ENCODE measurements at places on chromosomes 4 and X.

DNA sequence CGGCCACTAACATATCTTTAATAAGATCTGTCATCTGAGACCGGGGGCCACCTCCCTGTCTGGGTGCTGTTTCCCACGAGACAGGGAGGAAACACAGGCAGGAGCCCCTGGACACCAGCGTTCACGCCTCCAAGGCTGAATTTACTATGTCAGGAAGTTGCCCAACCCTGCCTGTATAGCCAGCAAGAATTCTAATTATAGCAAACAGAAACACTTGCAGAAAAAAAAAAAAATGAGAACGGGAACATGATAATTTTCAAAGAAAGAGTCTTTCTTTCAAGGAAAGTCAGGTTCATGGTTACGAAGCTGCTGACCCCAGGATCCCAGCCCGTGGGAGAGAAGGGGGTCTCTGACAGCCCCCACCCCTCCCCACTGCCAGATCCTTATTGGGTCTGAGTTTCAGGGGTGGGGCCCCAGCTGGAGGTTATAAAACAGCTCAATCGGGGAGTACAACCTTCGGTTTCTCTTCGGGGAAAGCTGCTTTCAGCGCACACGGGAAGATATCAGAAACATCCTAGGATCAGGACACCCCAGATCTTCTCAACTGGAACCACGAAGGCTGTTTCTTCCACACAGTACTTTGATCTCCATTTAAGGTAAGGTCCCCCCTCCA lies at the start of gene IL3RA:
TSS of gene IL3RA (plus strand) at position 455 of the 613 bp plus-strand sequence. CDS start 4,981 bp downstream, outside the sequence.
- no peak for DNase-seq

DNA sequence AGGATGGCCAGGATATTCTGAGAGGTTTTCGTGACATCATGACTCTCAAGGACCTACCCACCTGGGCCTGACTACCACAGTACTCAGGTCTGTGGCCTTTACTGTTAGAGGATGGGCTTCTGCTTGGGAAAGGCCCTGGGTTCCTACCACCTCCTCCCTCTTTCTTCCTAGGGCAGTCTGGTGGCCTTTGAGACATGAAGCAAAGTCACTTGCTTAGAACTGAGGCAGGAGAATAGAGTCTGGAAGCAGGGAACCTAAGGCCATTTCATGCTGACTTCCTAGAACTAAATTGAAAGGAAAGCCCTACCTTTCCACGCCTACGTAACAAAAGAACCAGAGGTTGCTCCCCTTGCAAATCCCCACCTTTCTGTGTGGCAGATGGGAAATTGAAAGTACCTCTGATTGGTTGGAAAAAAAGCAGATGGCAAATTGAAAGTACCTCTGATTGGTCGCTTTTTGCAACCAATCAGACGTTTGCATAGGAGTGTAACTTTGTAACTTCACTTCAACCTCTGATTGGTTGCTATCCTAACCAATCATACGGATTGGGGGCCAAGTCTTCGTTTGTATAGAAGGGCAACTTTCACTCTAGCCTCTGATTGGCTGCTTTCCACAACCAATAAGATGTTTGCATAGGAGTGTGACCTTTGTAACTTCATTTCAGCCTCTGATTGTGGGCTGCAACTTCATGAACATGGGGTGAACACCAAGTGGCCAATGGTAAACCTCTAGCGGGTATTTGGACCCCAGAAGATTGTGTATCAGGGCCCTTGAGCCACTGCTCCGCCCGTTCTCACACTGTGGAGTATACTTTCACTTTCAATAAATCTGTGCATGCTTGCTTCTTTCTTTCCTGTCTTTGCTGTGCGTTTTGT lies 9.9 kb upstream of the AKAP14 start:
- no peak for DNase-seq

DNA sequence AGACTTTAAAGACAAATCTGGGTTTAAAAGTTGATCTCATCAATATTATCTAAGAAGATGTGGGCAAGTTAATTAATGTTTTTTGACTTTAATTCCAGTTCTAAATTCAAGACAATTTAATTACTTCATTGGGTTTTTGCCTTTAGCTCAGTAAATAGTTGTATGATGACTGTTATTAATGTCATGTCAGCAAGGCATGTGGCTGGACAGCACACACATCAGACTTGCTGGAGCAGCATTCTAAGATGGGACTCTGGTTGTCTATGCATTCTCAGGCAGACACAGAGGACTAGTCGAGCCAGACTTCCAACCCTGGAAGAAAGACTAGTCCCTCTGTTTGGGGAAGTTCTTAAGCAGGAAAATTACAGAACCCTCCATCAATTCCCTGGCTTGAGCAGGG lies 180.7 kb upstream of the GK2 start:
- no peak for DNase-seq

- no peak for DNase-seq
These were observed 11.5 kb upstream of the RASSF6 start for GRCh38 chr4:73631565-73632226.

DNA sequence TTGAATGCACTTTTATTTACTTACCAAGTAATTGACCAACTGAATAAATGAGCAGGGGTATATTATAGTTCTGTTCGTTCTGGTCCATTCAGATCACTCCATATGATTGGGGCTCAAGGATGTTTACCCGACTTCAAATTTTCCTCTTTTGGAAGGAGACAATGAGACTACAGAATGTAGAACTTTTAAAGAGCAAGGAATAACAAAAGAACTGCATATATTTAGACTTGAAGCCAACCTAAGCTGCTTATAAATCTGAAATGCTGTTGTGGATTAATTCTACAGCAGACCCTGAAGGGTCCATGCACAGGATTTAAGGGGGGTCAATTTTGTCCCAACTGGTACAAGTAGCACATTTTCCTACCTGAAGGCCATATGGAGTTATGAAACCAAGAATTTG lies 610.8 kb downstream of the RAB28 start:
- DNase-seq, result no peak

DNA sequence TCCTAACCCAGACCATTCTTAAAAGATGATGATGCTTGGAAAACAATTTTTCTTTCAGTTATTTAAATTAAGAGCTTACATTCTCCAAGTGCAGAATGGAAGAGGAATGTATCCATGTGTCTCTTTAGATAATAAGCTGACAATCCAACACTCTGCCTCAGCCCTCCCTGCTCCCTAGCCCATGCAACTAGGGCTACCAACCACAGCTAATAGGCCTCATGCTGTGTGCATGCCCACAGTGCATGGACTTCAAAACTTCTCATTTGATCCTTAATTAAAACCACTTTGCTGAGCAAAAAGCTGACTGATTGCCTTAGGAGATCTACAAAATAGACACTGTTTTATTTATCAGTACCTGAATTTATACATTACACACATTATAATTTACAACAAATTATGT lies 473.9 kb downstream of the GALNTL6 start:
- no peak for DNase-seq

GRCh38 chr4:45939056-45939455 lies 184.8 kb downstream of the GABRG1 start:
- no peak for DNase-seq

GRCh38 chrX:105653891-105654290 lies 168.4 kb upstream of the NRK start:
- no peak for DNase-seq

- DNase-seq, result no peak
These were observed 147.2 kb downstream of the AFF2 start for GRCh38 chrX:148647651-148648050.

DNA sequence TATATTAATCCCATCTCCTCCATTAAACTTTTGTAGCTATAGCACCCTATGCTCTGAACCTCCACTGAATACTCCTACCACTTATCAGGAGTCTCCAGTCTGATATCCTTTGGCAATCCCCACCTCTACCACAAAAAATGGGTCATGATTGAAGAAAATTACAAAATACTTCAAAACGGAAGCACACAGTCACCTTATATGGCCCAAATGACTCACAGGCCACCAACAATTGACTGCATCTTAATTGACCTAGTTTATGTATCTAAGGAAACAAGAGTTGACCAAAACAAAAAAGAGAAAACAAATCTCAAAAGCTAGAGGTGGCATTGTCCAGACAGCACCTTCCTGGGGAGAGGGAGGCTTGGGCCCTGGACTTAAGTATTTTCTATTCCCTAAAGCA lies 120.0 kb upstream of the DIAPH2 start:
- DNase-seq, result no peak

DNA sequence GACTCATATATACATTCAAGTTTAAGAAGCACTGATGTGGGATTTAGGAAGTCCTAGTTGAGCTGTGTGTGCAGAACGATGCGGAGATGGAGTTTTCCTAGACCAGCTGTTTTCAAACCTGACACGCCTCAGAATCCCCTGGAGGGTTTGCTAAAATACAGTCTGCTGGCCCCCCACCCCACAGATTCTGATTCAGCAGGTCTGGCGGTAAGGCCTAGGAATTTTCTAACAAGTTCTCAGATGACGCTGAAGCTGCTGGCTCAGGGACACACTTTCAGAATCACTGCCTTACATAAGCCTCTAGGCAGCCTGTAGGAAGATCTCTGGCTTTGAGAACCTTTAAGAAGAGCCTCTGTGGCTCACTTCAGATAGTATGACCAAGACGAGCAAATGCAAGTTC lies 73.1 kb downstream of the PHEX start:
- no peak for DNase-seq

Data from NCI-H2081 (cell line).